ENCODE measurements at places on chromosomes 6 and 20. TPM values are rescaled to one million over a fixed set of nuclear protein-coding genes. Genes with fewer than 3 reads are reported as not detected.

IBTK gene
- 47.4 TPM for total RNA-seq

AMD1 gene
- total RNA-seq, result 39.8 TPM

MUC22 gene
- not detected for total RNA-seq

MAFB gene
- 0.79 TPM for total RNA-seq

CLPSL2 gene
- total RNA-seq, result not detected

SOBP gene
- 14.6 TPM for total RNA-seq

SAYSD1 gene
- total RNA-seq, result 11.1 TPM

FLRT3 gene
- 0.52 TPM for total RNA-seq

MAS1 gene
- total RNA-seq, result 0.20 TPM

TRPC4AP gene
- total RNA-seq, result 108 TPM

RIPOR3 gene
- total RNA-seq, result 0.33 TPM

SLC17A3 gene
- total RNA-seq, result not detected

BIRC7 gene
- 0.07 TPM for total RNA-seq

CALHM5 gene
- total RNA-seq, result 12.1 TPM

WFDC10B gene
- total RNA-seq, result not detected

KATNA1 gene
- 22.8 TPM for total RNA-seq

PTCRA gene
- total RNA-seq, result not detected

BFSP1 gene
- 1.3 TPM for total RNA-seq

BHLHE23 gene
- not detected for total RNA-seq

CD24 gene
- 3.3 TPM for total RNA-seq

MAP7 gene
- total RNA-seq, result 1.3 TPM

DDR1 gene
- 48.4 TPM for total RNA-seq

OR2B6 gene
- 0.07 TPM for total RNA-seq

CRISP3 gene
- not detected for total RNA-seq

MEA1 gene
- 53.0 TPM for total RNA-seq

HMGA1 gene
- 171 TPM for total RNA-seq

SMIM13 gene
- total RNA-seq, result 9.2 TPM

SYTL3 gene
- 2.0 TPM for total RNA-seq

STMN3 gene
- total RNA-seq, result 20.7 TPM

FRS3 gene
- 2.8 TPM for total RNA-seq

SCGN gene
- total RNA-seq, result not detected

RNASET2 gene
- total RNA-seq, result 43.3 TPM

LAMA5 gene
- total RNA-seq, result 243 TPM

Measured in smooth muscle cell of the pulmonary artery (primary cell).